ENCODE measurements at places on chromosomes 5 and 9. TPM values are rescaled to one million over a fixed set of nuclear protein-coding genes. Genes with fewer than 3 reads are reported as not detected.

- DNase-seq, result no peak
Observed at GRCh38 chr5:88792144-88792840, 90.7 kb downstream of the MEF2C start.

DNA sequence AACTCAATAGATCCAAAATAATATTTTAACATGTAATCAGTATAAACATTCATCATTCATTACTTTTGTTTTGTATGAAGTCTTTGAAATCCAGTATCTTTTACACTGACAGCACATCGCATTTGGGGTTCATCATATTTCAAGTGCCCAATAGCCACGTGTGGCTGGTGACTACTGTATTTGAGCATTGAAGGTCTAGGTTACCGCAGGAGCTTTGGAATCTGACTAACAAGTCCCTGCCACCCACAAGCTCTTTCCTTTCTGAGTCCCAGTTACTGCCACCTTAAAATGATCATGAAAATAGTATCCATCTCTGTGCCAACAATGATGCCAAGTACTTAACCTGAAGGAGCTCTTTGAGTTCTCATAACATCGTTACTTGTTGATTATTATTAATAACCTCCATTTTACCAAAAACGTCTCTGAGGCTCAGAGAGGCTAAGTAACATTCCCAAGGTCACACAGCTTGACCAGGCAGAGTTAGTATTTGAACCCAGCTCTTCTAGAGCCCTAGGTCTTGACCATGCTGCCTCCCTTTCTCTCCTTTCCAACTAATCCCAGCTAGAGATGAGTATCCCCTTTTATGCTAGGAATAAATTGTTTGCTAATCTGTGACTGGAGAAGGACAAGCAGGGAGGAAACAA, 24.2 kb downstream of the ARHGEF37 start:
- no peak for DNase-seq

The IFNA8 gene
- not detected for total RNA-seq

DNA sequence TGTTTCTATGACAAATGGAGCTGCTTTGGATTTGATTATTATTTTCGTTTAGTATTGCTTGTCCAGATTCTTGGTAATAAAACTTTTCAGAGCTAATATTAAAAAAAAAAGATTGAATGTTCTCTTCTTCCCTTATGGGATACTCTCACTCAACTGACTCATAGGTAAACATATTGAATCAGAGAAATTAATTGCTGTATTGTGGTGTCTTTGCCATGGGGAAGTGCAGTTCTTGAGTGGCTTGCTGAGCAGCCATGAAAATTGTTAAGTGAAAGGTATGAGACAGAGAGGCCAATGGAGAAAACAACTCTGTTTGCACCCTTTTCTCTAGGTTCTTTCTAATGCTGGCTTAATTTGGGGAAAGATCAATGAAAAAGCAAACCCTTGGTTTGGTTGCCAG, 149.9 kb upstream of the HMHB1 start:
- no peak for DNase-seq

The ZDHHC12 gene
- total RNA-seq, result 64.1 TPM

The C9orf153 gene
- 0.30 TPM for total RNA-seq

The PSD2 gene
- 0.08 TPM for total RNA-seq

GRCh38 chr9:132243156-132244074, 81.6 kb downstream of the NTNG2 start:
- no peak for DNase-seq

- DNase-seq, result no peak
Observed at GRCh38 chr5:180387798-180388197, 34.7 kb upstream of the GFPT2 start.

GRCh38 chr5:6026766-6027406, 351.5 kb downstream of the MED10 start:
- no peak for DNase-seq

The FBXO4 gene
- 13.0 TPM for total RNA-seq

The OMD gene
- total RNA-seq, result not detected

GRCh38 chr5:149220750-149221149, 50.9 kb upstream of the AFAP1L1 start:
- no peak for DNase-seq

All from activated naive CD8-positive, alpha-beta T cell treated with anti-CD3 and anti-CD28 coated beads, Interleukin-2, amount 10 ng/mL, durations not matched to agents 7 days and 5 days (primary cell).